Ecto neural progenitor cell (in vitro differentiated cells): ENCODE measurements at places on chromosomes 12 and 14.

DNA sequence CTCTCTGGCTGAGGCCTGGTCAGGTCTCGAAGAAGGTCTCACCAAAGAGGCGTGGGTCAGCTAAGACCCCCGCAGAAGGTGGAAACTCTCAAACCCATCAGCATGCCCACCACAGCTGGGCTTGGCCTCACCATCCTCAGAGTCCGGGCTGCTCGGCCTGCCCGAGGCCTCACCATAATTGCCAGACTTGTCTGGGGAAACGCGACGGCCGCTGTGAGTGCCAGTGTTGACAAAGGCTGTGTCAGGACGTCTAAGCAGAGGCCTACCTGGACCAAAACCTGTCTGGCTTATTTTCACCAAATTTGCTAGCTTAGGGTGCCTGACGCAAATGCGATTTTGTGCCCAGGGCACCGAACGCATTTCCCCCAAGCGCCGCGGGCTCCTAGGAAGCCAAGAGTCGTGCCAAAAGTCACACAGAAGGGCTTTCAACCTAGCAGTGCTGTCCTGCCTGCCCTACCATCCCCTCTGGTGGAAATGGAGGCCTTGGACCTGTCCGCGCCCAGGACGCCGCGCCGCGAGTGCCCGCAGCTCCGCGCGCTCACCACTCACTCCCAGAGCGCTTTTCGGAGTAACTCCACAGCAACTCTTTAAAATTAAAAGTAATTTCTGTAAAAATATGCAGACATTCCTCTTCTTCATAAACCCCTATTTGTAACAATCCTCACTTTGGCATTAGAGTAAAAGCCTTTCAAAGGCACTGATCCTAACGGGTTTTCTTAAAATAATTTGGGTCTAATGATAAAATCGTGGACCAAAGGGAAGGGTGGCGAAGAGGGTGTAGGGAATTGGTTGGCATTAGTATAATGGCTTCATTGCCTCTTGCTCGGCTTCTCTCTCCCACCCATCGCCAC is 1.2 kb upstream of the ALX1 start:
- peak; percentile 69 for DNase-seq

DNA sequence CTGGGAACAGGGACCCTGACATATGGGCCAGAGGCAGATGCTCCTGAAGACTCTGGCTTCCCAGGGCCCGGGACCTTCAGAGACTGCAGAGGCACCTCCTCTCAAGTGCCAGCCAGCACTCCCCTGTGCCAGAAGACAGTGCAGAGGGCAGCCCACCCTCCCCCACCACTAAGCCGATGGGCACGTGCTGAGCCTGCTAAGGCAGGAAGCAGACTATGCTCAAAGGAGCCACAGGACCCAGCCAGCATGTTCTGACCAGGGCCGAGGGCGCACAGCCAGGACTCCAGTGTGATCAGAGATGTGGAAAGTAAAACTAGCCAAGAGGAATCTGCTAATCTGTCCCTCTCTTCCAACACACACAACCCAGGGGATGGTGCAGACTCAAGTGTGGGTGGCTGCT is 29.8 kb downstream of the DIO3 start:
- DNase-seq = peak; percentile 39

DNA sequence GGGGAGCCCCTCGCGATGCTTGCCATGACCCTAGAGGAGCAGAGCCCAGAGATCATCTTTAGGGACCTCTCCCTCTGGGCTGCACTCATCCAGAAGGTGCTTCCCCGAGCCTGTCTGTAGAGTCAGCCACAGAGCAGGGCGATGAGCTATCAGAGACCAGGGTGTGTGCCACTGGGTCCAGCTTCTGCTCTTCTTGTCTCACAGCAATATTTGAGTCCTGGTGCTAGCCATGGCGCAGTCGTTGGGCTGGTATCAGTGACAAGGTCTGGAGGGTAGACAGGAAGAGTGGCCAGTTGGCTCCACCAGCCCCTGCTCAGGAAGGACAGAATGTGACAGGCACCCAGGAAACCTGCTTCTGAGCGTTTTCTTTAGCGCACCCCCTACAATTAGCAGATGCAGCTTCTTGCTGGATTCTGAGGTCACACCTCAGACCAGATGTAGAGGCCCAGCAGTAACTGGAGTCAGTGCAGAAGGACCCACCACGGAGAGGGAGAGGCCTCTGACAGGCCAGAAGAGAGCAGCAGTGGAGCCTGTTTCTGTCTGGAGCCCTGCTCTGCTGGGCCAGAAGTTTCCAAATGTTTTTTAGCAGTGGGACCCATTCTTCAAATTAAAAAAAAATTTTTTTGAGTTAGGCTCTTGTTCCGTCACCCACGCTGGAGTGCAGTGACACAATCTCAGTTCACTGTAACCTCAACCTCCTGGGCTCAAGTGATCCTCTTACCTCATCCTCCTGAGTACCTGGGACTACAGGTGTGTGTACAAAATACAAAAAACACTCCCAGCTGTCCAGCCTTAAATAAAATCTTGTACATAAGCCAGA is 23.7 kb downstream of the ANKRD9 start:
- no peak for DNase-seq

GRCh38 chr14:31410048-31410650 is 10.2 kb downstream of the HEATR5A start:
- no peak for DNase-seq

- DNase-seq = no peak
These were observed 122.2 kb downstream of the NTS start for GRCh38 chr12:85996280-85996679.

DNA sequence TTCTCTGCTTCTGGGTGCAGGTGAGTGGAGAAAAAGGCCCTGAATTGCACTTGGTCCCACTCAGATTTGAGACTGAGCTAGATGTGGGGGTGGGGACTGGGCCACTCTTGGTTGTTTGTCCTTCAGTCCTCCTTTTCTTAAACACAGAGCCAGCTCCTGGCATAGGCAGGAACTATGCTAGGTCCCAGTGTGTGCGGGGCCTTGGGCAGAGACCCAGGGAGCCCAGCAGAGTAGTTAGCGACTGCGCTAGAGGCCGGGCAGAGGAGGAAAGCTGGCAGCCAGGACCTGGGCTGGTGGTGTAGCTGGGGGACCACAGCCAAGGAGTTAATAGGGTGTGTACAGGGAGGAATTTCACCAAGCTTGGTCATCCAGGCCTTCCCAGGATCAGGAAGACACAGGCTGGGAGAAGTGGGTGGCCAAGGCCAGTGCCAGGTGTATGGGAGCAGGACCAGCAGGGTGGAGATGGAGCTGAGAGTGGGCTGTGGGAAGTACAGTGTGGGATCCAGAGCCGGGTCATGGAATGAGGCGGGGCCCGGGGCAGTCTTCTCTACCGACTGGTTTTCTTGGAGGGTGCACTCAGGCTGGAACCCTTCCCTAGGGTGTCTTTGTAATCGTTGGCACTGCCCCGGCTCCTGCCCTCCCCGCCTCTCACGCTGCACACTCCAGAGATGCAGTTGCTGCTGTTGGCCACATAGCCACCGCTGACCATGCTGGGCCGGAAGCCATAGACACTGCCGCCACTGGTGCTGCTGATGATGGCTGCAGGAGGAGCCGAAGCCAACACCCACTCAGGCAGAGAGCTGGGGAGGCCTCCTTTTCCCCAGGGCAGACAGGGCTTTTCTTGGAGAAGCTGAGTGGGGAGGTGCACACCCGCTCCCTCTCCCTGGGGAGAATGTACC is 8.7 kb downstream of the KRT71 start:
- DNase-seq = no peak
